Coronary artery (tissue), 2 donors: ENCODE measurements at places on chromosomes 12 and 14.

GRCh38 chr12:111457071-111457470, 51.3 kb downstream of the SH2B3 start:
- DNase-seq, result no peak

DNA sequence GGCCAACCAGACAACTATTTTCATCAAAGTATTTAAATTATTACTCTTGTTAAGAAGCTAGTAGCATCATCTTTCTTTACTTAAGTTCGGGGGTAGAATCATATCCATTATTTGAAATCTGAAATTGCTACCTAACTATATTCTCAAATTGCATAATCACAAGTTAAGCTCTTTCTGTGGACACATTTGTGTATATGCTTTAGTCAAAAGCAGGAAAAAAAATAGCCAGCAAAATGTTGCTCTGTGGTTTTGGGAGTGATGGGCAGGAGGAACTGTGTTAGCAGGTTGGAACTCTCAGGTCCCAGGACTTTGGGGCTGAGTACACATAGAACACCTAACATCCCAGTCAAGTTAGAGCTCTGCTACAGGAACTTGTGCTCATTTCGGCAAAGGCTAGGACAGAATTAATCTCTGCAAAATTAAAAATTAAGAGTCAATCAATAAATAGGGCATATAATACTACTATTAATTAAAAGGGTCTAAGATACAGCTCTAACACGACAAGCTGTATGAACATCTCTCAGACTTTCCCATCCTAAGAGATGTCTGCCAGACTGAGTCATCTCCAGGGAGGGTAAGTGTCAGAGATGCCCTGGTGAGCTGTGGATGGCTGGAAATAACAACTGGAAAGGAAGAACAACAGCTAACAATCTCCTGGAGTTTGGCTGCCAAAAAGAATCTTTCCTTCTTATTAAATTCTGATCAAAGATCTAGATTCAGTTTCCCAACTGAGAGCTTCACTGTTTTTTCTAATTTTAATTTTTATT, 203.5 kb upstream of the GZMB start:
- DNase-seq, result no peak

DNA sequence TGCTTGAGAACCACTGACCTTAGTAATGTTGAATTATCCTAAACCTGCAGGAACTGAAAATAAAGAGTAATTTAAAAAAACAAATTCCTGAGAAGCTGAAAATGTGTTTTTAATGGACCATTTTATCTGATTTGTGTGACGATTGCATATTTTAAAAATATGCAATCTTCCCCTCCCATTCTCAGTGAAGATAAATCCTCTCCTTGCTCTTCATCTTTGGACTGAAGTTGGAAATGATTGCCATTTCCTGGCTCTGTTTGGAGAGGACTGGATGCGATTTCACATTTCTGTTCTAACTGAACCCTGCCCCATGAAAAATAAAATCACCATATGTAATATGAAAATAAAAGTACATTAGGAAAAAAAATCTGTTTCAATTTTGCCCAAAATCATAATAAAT, 216.3 kb downstream of the SLC6A15 start:
- no peak for DNase-seq

GRCh38 chr14:76937181-76938091, 91.1 kb downstream of the IRF2BPL start:
- peak; percentile 88 for DNase-seq

DNA sequence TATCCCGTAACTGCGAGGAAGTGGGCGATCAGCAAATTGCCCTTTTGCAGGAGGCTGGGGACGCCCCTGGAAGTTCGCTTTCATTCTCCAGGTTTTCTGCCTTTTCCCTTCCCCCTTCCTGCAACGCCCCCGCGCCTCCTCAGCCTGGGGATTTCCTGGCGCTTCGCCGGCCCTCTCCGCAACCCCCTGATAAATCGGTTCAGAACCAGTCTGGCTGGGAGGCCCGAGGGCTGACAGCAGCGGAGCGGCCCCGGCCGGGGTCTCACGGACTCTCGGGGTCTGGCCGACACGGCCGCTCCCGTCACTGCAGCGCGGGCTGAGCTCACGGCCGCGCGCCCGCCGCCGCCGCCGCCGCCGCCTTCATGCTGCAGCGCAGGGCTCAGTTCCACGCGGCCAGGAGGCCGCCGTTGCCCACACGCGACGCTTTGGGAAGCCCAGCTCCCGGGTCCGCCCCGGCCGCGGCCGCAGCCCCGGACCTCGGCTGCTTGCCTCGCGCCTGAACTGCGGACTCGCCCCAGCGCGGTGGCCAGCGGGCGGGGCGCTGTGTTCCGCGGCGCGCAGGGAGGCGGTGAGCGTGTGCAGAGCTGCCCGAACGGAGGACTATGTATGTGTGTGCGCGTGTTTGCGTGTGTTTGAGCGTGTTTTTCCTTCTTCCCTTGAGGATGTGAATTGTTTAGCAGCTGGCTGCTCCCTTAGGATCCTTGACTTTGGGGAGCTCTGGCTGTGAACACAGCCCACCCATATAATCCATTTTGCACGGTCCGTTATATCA, at the start of gene LRFN5:
Gene LRFN5 (plus strand): TSS at position 345 of the 772 bp plus-strand sequence.
- DNase-seq, result no peak

DNA sequence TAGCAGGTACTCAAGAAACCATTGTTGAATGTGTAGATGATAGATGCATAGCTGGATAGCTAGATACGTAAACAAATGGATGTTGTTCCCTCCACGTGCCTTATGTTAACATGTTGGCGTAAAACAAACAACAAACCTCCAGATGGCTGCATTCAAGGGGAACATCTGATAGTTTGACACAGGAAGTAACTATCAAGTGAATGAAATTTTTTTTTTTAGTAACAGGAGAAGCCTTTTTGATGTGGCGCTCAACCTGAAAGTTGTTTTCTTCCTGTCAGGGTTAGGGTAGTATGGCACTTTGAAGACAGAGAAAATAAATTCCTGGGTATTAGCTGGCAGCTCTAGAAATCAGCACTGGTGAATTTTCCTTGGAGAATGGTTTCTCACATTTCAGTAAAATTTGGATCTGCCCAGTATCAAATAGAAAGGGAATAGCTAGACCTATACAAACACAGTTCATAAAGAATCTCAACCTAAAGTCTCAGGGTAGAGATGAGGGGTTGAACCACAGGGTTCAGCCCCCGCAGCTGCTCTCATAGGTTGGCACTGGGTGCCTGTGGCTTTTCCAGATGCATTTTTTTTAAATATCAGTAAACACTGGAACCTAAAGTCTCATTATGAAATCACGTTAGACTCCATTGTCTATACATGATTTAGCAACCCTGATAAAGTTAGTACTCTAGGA, 18.8 kb upstream of the RAP1B start:
- DNase-seq, result no peak

DNA sequence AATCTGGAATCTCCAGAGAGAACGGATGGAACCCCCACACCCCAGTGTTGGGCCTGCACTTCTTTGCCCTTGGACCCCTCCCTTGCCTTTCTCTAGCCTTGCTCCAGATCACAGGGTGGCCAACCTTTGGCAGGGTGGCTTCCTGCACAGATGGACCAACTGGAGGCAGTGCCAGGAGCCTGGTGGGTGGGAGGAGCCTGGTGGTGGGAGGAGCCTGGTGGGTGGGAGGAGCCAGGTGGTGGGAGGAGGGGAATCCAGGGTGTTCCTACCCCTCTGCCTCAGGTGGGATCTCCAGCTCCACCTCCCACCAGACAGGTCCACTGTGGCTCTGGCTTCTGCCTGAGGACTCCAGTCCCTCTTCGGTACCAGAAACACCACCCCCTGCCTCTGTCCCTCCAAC, 15.0 kb upstream of the ORAI1 start:
- no peak for DNase-seq

DNA sequence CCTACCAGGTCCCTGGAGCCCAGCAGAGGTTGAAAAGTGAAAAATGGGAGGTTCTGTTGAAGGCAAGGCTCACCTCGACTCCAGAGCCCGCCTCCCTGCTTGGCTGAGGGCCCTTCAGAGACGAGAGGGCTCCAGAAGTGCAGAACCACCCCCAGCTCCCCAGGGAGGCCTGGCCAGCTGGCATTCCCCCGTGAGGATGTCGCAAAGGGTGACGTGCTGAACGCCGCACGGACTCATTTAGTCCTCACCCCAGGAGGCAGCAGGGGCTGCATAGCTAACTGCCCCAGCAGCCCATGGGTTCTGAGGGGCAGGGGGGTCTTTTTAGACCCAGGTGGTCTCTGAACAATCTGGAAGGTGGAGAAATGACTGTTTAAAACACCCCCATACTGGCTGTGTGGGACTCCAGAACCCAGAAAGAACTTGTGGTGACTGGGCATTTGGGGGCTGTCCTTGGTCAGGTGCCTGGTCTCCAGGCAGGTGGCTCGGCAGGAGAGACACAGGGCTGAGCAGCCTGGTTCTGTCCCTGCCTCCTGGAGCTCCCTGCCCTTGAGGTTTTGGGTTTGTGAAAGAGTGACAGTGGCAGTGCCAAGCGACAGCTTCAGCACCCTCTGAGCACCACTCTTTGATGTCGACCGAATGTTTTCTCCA, 32.0 kb downstream of the ANAPC7 start:
- DNase-seq, result no peak

GRCh38 chr12:22190-22529, 44.4 kb upstream of the IQSEC3 start:
- DNase-seq, result no peak

- DNase-seq, result no peak
Measured at GRCh38 chr12:116142936-116143898, 134.3 kb downstream of the MED13L start.

DNA sequence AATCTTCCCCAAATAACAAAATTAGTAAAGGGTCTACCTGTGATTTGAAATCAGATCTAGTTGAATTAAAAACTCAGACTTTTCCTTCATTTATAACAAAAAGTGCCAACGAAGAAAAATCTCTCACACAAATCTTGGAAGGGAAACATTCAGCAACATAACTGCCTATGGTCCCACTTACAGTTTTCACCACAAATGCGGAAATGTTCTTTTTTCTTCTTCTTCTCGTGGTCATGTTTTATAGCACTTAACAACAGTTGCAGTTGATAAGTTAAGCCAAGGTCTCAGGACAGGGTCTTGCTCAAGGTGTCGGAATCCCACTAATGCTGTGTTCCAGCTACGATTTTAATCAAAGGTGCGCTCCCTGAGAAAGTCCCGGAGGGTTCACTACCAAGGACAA, 10.1 kb downstream of the RNASE6 start:
- DNase-seq, result no peak

GRCh38 chr14:90191585-90191984, 64.8 kb upstream of the PSMC1 start:
- DNase-seq, result no peak

- DNase-seq, result no peak
Measured at GRCh38 chr12:49565406-49566265, 2.3 kb downstream of the MCRS1 start.

DNA sequence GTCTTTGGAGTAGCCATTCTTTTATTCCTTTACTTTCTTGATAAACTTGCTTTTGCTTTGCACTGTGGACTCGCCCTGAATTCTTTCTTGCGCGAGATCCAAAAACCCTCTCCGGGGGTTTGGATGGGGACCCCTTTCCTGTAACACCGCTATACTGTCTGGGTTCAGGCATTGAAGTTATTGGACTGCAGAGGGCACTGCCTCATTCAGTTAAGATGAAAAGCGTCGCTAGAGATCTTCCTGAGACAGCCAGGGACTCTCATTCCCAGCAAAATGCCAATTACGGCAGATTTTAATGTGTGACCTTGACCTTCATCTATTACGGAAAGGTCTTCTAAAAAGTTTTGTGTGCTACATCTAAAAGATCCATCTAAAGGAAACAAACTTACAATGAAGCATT, 17.3 kb upstream of the RIMKLB start:
- no peak for DNase-seq

DNA sequence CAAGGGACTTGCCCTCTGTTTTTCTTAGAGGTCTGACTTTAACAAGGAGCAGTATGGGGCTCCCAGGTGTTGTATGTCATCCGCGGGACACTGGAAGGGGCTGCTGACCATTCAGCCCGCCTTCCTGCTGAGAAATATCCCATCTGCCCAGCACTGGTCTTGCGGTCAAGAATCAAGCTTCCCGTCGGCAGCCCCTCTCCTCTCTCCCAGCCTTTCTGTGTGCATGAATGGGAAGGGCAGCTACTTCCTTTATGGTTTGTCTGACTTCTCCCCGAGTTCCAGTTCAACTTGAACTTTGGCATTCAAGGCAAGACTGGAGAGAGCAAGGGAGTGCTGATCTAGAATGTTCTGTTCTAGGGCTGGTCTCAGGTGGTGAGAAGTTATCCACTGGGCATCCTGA, 51.5 kb downstream of the PSMA6 start:
- no peak for DNase-seq

DNA sequence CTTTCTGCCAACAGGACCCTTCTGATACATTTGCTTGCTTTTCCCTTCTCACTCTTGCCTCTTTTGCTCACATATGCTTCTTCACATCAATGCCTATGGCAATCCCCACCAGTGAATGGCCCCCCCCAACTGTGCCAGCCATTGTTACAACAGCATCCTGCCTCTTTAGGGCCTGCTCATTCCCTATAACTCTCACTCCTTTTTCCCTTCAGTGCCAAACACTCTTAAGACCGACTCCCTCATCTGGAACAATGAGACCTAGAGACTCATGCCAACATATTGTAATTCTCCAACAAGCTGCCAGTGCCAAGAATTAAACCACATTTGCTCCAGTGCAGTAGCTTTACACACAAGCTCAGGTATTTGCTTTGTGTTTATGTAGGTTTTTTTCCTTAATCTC, 189.0 kb downstream of the SOX5 start:
- DNase-seq, result no peak

GRCh38 chr12:55847033-55847432, 4.3 kb upstream of the MMP19 start:
- no peak for DNase-seq

DNA sequence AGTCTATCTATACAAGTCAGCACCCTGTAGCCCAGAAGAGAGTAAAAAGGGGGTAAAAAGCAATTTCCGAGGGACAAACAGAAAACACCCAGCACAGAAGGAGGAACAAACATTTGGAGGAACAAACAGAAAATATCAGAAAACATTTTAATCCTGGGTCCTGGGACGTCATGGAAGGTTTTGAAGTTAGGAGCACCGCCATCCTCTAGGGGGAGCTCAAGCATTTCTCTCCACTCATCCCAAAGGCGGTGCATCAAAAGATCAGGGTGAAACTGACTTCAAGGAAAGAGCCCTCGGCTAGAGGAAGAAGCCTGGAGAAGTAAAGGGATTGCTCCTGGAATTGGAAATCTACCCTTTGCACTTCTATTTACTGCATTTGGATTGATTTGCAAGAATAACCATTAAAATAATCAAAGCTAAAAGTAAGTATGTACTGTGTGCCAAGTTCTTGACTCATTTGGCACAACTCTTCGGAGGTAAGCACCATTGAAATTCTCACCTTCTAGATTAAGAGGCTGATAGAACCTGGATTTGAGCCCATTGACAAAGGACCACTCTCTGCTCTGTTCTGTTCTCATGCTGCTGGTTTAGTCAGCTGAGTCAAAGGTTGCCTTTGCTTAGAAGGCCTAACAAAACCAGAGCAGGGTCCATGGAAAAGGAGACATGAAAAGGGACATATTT, 17.2 kb upstream of the POC1B start:
- no peak for DNase-seq

DNA sequence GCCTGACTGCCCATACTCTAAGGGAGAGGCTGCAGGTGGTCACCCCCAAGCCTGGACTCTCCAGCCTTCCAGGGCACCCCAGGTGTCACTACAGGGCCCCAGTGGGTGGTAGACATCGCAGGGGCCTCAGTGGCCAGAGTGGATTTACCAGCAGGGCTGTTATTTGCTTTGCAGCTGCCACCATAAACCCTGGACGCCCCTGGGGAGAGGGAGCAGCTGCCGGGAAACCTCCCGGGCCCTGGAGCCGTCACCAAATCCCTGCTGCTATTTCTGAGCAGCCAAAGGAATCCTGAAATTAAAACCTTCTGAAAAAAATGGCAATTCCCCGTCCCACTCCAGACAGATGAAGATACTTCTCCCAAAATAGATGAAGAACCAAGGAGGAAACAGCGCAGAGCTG, 13.9 kb downstream of the TMEM119 start:
- DNase-seq, result no peak
